CD4-positive, alpha-beta T cell treated with Interleukin-6 for 4 hours (primary cell): ENCODE measurements at places on chromosomes 4 and X.

DNA sequence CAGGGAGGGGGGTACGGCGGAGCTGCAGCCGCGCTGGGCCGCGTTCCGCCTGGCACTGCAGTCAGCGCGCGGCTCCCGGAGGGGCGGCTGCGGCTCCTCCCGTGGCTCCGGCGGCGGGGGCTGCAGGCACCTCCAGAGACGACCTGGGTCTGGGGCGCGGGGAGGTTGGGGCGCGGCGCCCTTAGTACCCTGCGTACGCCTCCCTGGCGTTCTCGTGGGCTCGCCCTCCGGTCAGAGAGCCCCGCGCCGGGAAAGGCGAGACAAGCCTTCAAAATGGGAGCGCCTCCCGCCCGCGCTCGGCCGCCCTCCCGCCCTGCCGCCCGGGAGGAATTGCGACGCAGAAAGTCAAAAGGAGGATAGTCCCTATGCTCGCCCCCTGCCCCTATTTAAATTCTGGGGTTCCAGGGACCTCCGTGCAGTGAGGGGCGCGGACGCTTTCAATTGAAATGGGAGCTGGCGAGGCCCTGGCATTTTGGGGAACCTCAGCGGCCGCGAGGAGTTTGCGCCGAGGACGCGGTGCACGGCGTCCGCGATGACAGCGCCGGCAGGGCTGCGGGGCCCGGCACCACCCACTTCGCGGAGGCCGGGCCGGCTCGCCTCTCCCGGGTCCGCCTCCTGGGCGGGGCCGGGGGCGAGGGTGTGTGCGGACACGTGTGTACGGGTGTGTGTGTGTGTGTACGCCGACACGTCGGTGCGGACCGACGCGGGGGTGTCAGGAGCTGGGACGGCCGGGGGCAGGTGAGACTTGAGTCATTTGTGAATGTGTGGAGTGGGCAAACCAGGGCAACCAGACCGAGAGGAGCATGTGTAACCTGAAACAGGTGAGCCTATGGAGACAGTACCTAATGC lies 544 bp downstream of the HERC3 start:
- peak; percentile 89 for DNase-seq

GRCh38 chr4:181108237-181108636 lies 1135.0 kb upstream of the TENM3 start:
- no peak for DNase-seq

GRCh38 chrX:150731795-150732194 lies 38.6 kb downstream of the MTMR1 start:
- DNase-seq: no peak

DNA sequence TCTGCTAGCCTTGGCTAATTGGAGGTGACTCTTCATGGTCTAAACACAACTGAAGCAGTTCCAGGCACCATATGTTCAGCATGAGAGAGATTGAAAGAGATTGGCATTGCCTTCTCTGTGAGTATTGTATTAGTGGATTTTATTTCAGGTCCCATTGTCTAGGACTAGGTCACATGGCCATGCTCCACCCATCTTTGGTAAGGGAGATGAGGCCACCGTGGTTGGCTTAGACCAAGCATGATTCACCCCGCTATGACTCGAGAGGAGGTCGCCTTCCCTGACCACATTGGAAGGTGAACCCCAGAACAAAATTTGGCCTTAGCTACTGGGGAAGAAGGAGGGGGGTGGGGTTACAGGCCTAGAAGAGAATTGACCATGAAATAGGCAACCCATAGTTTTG lies 109.9 kb upstream of the BCOR start:
- DNase-seq: peak; percentile 20

DNA sequence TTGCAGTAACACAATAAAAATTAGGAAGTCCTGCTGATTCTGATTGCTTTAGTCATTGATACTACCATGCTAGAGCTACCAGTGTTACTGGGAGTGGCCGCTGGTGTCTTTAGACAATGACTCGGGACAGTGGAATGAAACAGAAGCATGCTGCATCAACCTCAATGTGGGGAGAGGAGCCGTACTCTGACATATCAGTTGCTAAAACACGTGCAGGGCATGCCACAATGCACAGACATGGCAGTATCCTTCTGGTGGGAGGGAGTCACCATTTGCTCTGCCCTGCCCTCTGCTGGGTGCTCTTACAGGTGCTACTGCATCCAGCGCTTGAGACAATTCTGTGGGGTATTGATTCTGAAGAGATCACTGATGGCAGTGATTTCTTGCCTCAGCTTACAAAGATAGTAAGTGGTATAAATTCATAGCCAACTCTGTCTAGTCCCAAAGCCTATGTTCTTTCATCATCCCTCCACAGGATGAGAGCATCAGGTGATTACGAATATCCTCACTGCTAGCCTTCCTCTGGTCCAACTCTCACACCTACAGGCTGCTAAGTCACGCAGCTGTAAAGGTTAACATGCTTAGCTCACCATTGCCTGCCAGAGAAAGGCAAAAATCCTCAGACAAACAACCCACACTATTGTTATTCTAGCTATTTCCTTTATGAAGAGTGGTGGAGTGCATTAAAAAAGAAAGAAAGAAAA lies 43.7 kb downstream of the NSG1 start:
- DNase-seq: peak; percentile 63
